ENCODE measurements at places on chromosomes 3 and 15.
A peak's percentile ranks its signal among the peaks of the same experiment; 100 is the strongest.

DNA sequence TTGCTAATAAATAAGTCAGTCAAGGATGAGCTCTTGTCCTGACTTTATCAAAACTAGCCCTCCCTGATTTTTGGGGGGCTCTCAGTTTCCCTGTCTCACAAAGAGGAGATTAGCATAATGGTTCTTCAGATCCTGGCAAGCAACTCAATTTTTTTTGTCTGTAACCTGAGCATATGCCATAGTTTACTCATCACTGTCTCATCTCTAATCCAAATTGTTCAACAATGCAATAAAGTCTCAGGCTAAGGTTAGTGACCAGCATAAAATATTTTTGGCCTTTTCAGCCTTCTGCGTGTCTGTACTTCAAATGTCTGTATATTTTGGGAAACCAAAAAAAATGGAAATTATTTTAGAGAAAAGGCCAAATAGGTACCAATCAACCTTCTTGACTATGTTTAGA lies 465.6 kb upstream of the TPRG1 start:
- peak; percentile 32 for DNase-seq

- peak; percentile 21 for DNase-seq
Measured at GRCh38 chr15:78149805-78150751, 916 bp downstream of the IDH3A start.

GRCh38 chr3:165192610-165193192 lies 3.5 kb downstream of the SLITRK3 start:
- DNase-seq = no peak

DNA sequence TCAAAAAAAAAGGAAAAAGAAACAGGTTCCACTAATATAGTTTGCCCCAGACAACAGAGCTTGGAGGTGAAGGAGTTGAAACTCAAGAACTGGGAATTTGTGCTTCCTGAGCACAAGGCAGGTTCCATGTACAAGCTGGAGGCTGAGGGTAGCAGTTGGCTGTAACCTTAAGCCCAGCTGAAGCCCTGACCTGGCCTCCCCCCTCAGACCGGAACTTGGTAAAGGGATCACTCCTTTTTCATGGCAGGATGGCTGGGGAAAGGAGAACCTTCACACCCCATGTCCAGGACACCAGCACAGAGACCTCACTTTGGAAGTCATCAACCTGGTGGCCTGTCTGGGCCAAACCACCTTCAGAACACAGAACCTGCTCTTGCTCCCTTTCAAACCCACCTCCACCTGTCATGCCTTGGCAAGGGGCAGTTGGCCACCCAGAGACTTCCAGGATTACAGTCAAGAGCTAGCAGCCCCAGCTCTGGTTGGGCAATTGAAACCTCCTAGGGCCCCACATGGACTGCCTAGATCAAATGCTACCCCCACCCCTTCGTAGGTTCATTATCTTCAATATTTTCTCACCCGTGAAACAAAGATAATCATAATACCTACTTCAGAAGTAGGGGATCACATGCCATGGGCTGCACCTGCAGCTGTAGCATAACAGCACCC lies 3.5 kb downstream of the RPL29 start:
- no peak for DNase-seq

GRCh38 chr3:117602058-117602644 lies 892.6 kb downstream of the TUSC7 start:
- no peak for DNase-seq

- DNase-seq = peak; percentile 65
Measured at GRCh38 chr3:24704496-24704895, 209.8 kb upstream of the THRB start.

- no peak for DNase-seq
Measured at GRCh38 chr15:72281713-72282112, 9.4 kb upstream of the PARP6 start.

DNA sequence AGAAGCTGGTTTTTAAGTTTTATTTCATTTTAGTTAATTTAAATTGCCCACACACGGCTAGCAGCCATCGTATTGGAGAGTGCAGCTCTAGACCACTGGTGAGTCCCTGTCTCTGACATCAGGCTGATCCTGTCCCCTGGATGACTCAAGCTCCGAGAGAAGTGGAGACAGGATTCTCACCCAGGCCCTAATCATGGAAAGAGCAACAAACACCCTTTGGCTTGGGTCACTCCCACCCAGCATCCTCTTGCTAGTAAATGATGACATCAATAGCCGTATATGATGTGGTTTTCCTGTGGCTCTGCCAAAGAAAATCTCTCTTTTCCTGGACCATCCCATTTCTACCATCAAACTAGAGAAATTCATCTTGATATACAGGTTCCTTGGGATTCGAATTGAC lies 182.2 kb downstream of the NTRK3 start:
- DNase-seq = no peak

DNA sequence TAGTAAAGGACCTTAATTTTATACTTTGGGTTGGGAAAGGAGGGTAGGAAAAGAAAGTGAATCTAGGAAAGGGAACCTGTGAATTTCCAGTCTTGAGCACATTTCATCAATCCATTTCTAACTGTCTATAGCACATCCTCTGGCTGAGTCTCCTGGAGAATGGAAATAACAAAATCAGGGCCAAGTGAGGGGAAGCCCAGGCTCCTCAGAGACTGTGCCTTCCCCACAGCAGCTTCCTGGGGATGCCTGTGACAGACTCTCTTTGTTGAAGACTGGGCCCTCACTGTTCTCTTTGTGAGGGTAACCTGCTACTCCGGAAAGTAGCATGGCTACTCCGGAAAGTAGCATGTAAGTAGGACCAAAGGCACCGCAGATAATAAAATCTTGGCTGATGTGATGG lies 22.6 kb upstream of the CSPG5 start:
- DNase-seq = no peak

DNA sequence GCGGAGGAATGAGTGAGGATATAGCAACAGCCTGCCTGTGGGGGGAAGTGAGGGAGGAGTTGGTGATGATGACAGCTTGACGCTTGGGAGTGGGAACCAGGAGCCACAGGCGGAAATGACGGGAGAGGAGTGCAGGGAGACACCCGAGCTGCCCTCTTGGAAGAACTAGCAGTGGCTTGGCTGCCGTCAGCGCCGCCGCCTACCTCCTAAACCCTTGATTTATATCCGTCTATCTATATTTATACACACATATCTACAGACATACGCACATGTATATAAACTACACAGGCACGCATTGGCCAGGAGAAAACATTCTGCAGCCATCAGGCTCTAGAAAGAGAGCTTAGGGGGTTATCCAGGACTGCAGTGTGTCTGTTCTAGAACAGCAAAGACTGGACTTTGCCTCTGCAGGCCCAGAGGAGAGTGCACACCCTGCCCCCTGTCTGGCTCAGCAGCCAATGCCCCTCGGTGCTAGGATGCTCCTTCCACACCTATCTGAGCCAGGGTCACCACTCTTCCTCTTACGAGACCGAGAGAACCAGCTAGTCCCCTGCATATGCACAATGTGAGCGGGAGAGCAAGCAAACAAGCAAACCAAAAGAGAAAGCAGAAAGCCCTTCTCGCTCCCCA lies 45.3 kb upstream of the MAGEF1 start:
- peak; percentile 66 for DNase-seq

- DNase-seq = peak; percentile 61
Measured at GRCh38 chr3:127970966-127971592, 56.0 kb downstream of the KBTBD12 start.

DNA sequence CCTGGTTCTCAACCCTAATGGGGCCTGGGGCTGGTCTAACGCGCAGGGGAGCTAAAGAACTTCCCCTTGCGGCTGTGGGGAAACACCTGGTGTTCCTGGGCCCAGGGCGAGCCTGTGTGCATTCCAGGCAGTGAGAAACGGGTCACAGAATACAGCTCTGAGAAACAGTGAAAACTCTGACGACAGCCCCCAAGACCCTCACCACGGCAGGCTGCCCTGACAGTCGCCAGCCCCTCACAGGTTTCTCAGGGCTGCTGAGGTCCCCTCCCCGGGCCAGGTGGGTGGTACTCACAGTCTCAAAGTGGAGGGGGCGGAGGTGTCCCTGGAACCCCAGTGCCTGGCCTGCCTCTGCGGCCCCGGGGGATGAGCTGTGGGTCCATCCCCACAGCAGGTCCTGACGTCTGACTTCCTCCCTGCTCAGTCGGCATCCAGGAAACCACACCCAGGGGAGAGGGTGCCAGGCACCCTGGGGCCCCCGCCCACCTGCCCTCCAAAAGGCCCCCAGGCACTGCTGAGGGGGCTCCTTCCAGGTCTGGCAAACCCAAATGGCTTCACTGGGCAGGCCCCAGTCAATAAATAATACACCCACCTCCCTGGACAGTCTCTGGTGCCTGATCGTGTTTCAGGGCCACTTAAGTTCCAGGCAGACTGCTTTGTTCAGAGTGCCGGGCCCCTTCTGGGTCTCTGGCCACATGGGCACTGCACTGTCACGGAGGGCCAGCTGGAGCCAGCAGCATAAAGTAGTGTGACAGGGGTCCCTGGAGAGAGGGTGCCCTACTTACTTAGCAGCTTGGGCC lies 57.7 kb downstream of the IQSEC1 start:
- no peak for DNase-seq

DNA sequence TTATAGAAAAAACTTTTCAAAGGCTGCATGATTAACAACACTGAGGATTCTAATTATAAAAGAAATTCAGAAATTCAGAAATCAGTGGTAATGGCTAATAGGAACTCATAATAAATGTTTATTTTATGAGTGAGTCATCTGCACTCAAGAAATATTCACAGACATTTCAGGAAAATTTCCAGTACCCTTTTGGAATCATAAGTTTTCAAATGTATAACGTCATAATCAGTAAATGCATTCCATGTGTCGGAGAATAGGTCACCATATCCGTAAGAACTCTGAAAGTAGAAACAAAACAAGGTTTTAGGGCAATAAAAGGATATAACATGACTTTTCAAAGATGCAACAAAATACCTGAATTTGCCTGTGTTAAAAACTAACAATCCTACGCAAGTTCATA lies 24.7 kb downstream of the EOGT start:
- peak; percentile 65 for DNase-seq

DNA sequence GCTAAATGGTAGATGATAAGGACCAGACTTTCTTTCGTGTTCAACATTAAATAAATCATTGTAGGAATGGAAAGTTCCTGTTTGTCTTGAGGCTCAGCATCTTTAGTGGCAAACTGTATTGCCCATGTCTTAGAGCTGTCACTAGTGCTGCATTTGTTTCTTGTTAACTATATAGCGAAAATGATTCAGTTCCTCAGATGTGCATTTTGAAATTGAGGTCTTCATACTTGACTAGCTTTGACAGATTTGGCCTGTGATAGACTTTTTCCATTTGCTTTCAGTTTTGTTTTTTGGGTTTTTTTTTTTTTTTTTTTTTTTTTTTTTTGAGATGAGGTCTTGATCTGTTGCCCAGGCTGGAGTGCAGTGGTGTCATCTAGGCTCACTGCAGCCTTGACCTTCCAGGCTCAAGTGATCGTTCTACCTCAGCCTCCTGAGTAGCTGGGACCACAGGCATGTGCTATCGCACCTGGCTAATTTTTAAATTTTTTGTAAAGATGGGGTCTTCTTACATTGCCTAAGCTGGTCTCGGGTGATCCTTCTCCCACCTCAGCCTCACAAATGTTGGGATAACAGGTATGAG lies 9.5 kb upstream of the RPLP1 start:
- DNase-seq = no peak

DNA sequence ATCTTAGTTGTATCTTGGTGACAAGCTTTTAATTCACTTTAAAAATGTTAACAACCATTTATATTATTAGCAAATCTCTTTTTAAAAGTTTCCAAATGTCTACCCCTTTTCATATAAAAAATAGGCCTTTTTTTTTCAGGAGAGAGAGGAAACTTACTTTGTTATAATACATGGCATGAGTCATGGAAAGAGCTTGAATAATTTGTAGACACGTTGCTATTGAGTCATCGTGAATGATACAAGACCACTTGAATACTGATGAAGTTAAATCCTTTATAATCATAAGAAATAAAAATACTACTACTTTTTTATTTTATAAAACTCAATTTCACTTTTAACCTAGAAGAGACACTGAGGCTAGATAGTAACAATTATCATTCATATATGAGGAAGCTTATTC lies 70.3 kb upstream of the BBX start:
- DNase-seq = peak; percentile 69

DNA sequence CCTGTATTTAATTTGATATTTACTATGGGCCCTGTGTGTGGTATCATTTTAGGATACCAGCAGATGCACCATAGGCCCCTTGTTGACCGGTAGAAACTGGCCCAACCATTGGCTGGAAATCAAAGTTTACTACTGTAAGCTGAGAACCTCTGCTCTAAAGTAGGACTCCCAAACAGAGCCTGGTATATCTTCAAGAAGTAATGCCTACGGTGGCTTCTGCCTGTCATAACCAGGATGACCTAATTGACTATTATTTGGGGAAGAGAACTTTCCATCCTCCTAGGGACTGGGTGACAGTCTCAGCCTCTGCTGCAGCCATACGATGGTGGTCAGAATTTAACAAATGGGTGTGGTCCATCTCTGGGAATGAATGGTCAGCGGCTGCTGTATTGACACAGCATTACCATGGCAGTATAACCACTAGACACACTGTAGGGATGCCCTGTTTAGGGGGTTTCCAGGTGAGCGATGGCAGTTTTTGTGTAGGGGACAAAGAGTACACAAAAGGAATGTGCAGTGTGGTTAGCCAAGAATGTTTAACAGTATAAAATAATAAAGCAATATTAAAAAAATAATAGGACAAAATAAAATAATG lies 37.3 kb downstream of the RARB start:
- DNase-seq = no peak

DNA sequence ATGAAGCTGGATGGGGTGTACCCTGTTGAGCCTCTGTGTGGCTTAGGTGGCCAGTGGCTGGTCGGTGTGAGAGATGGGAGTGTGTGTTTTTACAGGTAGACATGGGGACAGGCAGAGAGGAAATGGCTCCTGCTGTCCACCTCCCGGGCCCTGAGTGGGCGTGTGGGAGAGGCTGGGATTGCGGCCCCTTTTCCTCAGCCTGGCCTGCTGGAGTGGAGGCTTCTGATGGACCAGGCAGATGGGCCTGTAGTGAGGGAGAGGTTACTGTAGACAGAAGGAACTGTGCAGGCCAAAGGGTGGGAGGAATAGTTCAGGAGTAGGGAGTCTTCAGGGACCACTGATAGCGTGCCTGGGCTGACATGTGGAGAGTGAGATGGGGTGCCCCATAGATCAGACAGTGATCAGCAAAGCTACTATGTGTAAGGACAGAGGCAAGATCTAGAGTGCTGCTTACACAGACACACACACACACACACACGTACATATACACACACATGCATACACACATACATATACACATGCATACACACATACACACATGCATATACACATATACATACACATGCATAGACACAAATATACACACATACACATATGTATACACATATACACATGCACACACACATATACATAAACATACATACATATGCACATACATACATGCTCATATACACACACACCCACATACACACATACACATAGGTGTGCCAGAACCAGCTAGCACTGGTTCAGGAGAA lies 26.4 kb downstream of the ACAA1 start:
- no peak for DNase-seq

GRCh38 chr3:29864809-29865208 lies 583.9 kb downstream of the RBMS3 start:
- DNase-seq = no peak

DNA sequence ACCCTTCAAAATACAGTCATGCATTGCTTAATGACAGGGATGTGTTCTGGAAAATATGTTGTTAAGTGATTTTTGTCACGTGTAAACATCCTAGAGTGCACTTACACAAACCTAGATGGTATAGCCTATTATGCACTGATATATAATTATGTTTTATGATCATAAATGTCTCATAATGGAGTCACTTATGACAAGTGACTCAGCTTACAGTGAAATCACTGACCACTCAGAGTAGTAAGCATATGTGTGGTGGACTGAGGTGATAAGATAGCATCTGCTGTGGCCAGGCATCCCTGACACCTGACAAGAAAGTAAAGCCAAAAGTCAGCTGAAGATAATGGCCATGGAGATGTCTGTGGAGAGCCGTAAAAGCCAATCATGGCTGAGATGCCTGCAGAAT lies 5.4 kb downstream of the ACAD11 start:
- no peak for DNase-seq
